ENCODE measurements at places on chromosomes 2 and 18.

GRCh38 chr2:157067562-157067961 is 189.9 kb upstream of the GALNT5 start:
- DNase-seq = no peak

DNA sequence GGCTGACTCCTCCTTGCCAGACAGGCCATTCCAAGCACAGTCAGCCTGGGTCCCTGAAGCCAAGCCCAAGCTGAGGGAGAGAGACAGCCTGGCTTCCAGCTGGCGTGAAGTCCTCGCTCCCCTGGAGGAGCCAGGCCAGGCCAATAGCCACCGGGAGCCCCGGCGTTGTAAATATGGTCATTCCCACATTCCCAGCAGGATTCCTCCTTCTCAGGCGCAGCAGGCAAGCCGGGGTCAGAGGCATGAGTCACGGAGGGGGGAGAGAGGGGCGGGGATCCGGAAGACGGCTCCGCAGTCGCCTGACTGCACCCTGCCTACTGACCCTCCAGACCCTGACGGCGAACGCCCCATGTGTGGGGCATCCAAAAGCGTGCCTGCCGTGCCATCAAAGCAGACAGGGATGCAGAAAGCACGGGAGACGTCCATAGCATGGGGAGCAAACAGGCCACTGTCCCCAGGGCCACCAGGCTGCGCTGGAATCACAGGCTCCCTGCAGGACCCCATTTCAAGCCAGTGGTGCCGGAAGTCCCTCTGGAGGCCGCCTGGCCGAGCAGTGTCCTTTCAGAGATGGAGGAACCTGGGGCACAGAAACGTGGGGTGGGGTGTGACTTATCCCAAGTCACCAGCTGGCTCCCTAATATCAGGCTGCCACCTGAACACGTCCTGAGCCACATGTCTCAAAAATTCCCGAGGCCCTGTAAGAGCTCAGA is 48.2 kb downstream of the TWIST2 start:
- no peak for DNase-seq

- no peak for DNase-seq
These were observed 233.8 kb upstream of the SPRED2 start for GRCh38 chr2:65666156-65666725.

GRCh38 chr2:64283006-64283570 is 138.9 kb upstream of the PELI1 start:
- DNase-seq = no peak

DNA sequence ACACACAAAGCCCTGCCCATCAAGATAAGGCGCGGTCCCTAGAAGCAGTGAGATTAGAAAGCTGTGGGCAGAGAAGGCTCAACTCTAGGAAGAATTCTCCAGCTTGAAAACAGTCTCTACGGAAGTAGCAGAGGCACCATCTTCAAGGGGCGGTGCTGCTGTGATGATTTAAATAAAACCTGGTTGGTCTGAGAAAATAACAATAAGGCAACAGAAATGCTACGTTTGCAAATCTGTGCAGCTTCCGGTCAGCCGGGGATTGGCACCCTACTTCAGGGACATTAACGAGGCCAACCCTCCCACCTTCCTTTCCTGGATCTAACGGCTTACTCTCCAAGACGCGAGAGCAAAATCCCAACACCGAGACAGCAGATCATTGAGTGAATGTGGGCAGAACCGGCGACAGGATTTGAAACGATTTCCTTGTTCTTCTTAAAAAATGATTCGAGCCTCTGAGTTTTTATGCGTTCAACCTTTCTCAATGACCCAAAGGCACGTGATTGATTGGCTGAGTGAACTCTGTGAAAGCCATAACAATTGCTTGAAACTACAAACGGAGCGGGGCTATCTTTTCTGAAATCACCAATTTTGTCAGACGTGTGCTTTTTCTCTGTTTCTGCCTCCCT is 93.7 kb upstream of the ZNF516 start:
- no peak for DNase-seq
